NCI-H146 (cell line): ENCODE measurements at places on chromosomes 7 and 10.
A peak's percentile ranks its signal among the peaks of the same experiment; 100 is the strongest.

GRCh38 chr7:1234049-1234880 is 1.6 kb downstream of the UNCX start:
- no peak for DNase-seq

GRCh38 chr10:18665815-18666558 is 6.8 kb downstream of the ARL5B start:
- DNase-seq, result no peak

- no peak for DNase-seq
Measured at GRCh38 chr10:21208666-21209316, 311.7 kb upstream of the NEBL start.

GRCh38 chr10:11180228-11180627 is 162.6 kb downstream of the CELF2 start:
- DNase-seq, result no peak

- no peak for DNase-seq
Measured at GRCh38 chr7:76383089-76383944, 24.5 kb upstream of the YWHAG start.

GRCh38 chr7:123821320-123821719 is 23.6 kb upstream of the HYAL4 start:
- DNase-seq, result no peak

DNA sequence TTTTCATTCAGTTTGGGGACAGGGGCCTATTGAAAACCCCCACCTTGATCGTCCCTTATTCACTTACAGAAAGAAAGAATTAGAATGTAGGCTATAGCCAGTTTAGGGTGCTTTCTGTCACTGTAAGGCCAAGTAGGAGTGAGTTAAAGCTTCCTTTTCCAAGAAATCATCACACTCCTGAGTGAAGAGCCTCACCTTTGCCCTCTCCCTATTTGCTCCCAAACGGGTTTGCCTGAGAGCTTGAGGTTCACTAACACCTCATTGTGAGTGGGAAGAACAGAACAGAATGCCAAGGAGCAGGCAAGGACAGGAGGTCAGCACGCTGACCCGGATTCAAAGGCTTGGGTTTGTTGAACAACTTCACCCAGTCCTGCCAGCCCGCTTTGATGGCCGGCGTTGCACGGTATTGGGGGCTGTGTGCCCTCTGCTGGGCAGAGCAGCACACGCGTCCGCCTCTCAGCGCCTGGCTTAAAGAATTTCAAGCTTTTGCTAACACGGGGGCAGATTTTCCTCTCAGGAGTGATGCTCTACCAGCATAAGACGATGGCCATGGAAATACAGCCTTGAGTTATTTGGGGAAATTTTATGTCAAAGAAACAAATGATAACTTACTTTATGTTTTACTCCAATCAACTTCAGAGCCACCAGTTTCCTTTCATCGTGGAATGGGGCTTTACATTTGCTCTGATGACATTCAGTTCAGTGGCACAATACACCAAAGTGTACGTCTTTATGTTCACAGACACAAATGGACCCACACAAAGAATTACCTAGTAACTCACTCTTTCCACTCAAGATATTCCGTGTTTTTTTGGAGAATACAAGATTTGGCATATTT is 470.0 kb downstream of the SUGCT start:
- DNase-seq, result peak; percentile 14

- DNase-seq, result no peak
Measured at GRCh38 chr10:67385089-67385488, 310.9 kb downstream of the CTNNA3 start.

GRCh38 chr7:76509931-76510877 is at the start of gene UPK3B:
UPK3B (plus strand) TSS chr7:76510552; CDS start chr7:76510653, 101 bp downstream.
- DNase-seq, result no peak

DNA sequence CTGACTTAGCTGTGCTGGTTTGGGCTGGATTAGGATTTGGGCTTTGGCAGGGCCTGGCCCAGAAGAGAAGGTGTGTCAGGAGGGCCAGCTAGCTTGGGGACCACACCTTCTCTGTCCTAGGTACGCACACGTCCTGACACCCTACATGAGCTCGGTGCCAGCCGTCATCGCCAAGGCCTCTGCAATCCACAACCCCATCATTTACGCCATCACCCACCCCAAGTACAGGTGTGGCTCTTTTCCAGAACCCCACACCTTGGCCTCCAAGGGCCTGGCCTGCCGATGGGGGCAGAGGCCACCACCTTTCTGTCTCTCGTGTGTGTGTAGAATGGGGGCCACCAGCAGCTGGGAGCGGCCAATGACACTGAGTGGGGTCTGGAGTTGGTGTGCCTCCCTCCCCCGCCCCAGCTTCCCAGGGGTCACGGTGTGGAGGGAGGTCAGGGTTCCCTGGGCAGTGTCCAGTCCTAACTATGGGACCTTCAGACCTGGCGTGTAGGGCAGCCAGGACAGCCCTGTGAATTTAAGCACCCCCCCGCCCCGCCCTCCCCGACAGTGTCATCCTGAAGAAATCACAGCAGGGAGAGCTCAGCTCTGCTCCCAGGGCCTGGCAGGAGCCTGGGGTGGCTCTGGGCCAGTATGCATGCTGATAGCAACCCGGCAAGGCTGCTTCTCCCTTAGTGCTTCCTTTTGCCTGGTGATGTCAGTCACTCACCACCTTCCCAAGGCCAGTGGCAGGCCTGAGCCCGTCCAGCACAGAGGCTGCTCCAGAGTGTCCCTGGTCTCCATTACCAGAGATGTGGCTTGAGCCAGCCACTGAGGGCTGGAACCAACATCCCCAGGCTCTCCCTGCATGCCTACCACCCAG is 6.9 kb upstream of the LDB3 start:
- DNase-seq, result no peak

GRCh38 chr7:155644971-155645509 is 579 bp downstream of the RBM33 start:
- peak; percentile 50 for DNase-seq

DNA sequence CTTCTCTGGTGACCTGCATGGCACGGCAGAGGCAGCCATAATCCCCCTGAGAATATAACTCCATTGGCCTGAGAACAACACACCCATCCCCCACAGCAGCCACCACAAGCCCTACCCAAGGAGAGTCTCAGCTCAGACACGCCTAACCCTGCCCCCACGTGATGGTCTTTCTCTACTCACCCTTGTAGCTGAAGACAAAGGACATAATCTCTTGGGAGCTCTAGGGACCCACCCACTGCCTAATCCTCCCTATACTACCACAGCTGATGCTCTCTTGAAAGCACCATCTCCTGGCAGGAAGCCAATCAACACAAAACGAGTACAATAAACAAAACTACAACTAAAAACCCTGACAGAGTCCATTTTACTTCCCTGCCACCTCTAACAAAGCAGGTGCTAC is 30.7 kb upstream of the HPSE2 start:
- no peak for DNase-seq

DNA sequence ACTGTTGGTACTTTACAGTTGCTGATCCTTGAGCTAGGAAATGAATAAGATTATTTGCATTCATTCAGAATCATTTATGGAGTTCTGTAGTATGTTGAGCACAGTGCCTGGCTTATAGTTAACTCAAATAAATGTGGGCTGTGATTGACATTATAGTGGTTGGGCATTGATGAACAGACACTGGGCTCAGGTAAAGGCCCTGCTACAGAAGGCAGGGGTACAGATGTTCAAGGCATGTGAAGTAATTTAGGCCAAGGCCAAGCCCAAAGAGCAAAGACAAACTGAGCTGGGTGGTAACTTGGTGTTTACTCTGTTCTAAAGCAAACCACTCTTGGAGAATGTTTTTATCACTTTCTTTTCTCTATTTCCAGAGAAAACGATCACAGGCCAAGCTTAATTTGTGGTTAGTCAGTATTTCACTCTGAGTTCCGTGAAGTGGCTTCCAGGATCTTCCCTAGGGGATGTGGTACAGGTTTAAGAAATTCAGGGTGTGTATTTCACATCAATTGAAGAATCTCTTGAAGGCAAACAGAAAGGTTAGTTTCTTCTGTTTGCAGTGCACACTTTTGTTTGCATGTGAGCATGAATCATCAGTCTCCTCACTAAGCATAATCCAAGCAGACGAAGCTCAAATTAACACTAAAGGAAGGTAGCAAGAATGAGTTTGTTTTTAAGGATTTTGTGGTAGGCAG is 113.9 kb upstream of the PRR15 start:
- DNase-seq, result no peak

DNA sequence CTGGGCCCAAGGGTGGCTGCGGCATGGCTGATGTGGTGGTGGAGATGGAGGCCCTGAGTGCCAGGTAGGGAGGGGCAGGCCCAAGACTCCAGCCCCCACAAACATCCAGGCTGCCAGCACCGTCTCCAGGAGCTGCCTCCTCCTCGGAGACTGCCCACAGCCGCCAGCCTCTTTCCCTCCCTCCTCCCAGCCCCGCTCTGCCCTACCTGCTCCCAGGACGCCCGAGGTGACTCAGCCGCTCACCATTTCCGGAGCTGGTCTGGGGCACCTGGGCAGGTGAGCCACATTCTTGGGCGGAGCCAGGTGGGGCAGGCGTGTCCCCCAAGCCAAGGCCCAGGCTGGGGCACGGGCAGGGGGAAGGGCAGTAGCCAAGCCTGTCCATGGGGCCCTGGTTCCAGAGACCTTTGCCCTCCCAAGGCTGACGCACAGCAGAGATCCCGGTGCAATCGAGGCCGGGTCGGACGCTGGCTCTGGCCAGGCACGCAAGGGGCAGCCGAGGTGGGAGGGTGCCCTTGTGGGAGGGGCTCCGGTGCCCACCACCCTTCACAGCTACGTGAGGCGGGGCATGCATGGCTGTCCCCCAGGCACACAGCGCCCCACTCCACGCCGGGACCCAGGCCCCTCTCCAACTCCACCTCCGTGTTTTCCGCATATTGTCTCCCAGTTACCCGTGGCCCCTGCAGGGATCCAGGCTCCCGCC is 8.8 kb downstream of the ADAP1 start:
- peak; percentile 65 for DNase-seq

DNA sequence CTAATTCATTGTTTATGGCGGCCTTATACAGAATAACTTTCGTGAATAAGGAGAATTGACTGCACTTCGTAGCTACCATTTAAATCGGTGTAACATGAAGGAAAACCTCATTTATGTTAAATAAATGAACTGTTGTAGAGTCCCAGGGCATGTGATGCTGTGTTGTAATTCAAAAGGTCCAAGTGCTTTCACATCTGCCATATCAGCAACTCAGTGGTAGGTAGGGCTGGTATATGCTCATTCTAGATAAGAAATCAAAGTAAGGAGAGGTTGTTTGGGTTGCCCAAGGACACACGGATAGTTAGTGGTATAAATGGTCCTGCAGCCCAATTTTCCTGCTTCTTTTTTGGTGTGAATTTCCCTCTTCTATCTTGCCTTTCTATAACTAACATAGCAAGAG is 15.8 kb downstream of the BBS9 start:
- DNase-seq, result no peak

- DNase-seq, result no peak
Measured at GRCh38 chr7:155811560-155811894, 736 bp downstream of the SHH start.

DNA sequence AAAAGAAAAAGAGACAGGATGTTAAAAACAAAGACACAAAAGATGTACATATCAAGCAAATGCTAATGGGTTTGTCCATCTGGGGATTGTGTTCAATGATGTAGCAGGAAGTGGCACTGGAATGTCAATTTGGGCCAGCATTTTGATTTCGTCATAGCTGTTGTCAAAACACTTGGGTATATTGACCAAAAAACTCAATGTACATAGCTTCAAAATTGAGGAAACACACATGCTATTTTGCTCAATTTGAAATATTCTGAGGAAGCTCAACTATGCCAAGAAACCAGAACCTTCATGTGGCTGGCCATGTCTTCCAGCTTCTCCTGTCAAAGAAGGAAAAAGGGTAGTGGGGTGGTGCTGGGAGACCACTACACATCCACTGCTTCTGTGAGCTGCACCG is 212.7 kb upstream of the GHITM start:
- DNase-seq, result no peak

GRCh38 chr10:51075043-51075872 is 971 bp downstream of the PRKG1 start:
- no peak for DNase-seq

DNA sequence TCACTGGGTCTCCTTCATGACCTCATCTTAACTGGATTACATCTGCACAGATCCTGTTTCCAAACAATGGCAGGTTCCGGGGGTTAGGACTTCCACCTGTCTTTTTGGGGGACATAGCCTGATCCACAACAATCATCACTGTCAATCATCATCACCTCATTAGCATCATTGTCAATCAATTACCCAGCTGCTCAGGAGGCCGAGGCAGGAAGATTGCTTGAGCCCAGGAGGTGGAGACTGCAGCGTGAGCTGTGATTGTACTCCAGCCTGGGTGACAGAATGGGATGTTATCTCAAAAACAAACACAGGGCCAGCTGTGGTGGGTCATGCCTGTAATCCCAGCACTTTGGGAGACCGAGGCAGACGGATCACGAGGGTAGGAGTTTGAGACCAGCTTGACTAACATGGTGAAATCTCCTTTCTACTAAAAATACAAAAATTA is 18.7 kb downstream of the AMZ1 start:
- DNase-seq, result no peak

DNA sequence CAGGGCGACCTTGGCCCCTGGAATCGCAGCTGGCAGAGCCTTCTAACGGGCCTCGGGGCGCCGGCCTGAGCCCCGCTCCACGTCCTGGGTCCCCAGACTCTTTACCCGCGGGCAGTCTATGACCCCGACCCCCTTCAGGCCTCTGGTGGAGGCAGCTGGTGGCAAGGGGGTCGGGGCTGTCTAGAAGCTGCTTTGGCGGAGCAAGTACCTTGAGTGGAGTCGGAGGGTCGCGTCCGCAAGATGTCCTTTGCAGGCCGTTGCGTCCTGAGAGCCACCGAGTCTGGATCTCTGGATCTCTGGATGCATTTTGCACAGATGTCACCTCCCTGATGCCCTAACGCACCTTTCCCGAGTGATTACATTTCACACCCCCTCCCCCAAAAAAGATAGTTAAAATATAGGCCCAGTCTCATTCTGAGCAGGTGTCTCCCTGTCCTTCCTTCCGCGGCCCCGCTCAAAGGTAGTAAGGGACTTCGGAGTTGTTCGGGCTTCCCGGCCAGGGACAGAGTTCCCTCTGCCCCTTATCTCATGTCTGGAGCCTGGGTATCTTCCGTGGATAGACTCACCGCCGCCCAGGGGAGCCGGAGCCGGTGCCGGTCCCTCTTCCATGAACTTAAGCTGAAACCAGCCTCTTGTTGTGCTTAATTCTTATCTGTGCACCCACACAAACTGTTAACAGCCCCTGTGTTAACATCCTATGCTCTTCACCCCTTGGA is 457 bp downstream of the ACADSB start:
- peak; percentile 59 for DNase-seq

DNA sequence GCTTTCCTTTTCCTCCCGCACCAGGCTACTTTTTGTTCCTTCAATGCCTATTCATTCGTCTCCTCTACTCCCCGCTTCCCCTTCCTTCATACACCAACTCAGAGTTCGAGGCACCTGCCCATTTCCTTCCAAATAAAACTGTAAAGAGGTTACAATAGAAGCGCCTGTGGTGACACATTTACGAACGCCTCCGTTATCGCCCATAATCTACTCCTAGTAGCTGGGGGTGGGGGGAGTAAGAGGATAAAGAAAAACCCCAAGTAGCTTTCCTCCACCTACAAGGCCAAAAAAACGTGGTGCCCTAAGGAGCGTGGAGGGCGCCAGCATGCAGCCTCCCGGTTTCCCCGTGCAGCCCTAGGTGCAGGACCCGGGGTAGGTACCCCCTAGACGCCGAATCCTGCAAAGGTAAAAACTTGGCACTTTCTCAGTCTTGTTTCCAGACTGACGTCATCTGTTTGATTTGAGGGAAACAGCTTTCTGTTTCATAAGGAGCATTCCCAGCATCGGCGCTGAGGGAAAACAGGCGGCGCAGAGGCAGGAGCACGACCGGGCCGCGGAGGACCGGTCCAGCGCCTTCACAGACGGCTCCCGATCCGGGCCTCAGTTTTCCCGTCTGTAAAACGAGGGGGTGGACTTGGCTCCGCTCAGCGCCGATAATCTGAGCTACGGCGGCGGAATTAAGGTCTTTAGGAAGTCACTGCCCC is 922 bp downstream of the PPA1 start:
- DNase-seq, result peak; percentile 54
